Peyer's patch (tissue), 4 donors: ENCODE measurements at places on chromosomes 2 and 18. TPM values are rescaled to one million over a fixed set of nuclear protein-coding genes. Genes with fewer than 3 reads are reported as not detected.

The ALLC gene
- total RNA-seq, result not detected

- no peak for DNase-seq
Observed at GRCh38 chr18:29928081-29928480, 1114.5 kb downstream of the DSC3 start.

The ASXL2 gene
- 28.9 TPM for total RNA-seq

GRCh38 chr2:60482222-60482621, 71.2 kb downstream of the BCL11A start:
- DNase-seq, result no peak

The IL1F10 gene
- total RNA-seq, result not detected

The ZNF385B gene
- 3.9 TPM for total RNA-seq

GRCh38 chr2:149727927-149728326, 140.4 kb upstream of the MMADHC start:
- no peak for DNase-seq

The C2orf78 gene
- total RNA-seq, result not detected

The EFHD1 gene
- total RNA-seq, result 10.4 TPM

The ZNF516 gene
- 27.6 TPM for total RNA-seq

DNA sequence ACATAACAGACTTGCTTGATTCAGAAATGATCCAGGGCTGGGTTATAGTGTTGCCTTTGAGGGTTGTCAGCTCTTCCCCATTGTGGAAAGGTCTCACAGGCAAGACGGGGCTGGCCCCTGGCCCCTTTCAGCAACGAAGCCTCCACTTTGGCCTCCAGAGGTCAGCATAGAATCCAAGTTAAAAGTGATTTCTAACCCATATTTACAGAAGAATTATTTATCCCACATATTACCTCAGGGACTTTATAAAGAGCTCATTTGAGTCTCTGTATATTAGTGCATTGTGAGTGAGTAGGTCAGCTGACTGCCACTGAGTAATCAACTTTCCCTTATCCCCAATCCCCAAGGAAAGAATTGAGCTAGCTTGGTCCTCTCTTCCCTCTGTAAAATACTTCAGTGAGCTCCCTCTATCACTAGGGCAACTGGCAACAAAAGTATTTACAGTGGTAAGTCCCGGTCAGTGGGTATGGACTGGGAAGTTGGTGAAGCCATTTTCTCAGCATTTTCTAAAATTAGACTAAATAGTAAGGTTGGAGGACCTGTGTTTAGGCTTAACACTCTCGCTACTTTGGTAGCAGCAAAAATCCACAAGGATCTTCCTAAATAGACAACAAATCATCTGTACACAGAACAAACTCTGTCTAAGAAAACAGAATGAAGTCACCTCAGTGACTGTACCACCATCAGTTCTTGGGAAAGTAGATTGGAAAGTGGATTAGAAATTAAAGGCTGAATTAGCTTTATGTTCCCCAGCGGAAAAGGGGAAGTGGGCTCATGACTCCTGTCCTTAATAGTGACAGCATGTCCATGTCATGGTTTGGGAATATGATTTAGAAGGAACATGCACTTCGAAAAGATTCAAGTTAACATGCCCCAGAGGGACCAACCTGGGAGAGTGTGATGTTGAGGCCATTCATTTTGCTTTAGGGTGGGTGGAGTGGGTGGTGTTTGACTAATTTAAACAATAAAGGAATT, 171.0 kb upstream of the SIX3 start:
- no peak for DNase-seq

The ARHGEF33 gene
- total RNA-seq, result 1.3 TPM

The SERPINB10 gene
- not detected for total RNA-seq
